ENCODE measurements at places on chromosomes 2 and 18.

- DNase-seq: no peak
These were observed 269.2 kb downstream of the FIGN start for GRCh38 chr2:163466331-163467250.

GRCh38 chr2:164760179-164760578 lies 81.4 kb downstream of the COBLL1 start:
- DNase-seq: no peak

GRCh38 chr2:238380785-238381184 lies 45.9 kb upstream of the ASB1 start:
- no peak for DNase-seq

DNA sequence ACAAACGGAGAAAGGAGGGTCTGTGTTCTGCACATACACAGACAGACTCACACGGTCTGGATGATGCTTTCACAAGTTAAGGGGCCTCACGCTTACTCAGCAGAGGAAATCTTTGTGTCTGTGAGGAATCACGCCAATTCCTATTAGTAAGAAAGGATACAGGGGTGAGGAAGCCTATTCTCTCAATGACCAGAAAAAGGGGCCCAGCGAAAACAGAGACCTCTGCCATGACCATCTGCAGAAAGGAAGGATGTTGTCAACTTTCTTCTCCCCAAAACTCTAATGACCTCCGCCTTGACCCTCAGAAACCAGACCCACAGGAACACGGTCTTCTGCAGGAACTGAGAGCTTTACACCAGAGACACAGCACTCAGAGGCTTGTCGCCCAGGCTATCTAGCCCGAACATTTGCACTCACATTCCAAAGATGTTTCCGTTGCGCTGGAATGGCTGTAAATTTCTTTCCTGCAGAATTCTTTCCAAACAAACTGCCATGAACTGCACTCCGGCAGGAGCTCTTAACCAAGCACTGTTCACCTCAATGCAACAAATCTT lies 186.3 kb downstream of the TCF4 start:
- no peak for DNase-seq

DNA sequence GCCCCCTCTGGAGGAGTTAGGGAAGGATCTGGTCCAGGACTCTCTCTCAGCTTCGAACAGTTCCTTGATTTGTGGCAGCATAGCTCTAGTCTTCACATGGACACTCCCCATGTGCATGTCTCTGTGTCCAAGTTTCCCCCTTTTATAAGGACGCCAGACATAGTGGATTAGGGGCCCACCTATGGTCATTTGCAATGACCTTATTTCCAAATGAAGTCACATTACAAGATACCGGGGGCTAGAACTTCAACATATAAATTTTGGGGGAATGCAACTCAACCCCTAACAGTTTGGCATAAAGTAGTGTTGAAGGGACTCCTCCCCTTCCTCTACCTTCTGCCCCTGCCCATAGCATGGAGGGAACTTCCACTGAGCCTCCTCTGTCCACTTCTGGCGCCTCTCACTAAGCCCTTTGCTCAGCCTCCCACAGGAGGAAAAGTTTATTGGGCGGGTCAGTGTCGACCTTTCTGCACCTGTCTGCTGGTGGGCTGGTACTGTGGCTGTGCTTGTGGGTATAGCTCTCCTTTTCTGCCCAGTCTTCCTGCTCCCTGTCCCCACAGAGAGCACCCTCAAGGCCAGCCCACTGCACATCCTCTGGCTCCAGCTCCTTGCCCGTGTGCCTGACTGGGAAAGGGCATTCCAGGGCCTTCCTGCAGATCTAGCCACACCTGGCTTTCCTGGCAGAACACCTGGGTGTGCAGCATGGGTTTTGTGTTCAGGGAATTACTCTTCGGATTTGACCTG lies 5.5 kb downstream of the FABP1 start:
- DNase-seq: no peak

DNA sequence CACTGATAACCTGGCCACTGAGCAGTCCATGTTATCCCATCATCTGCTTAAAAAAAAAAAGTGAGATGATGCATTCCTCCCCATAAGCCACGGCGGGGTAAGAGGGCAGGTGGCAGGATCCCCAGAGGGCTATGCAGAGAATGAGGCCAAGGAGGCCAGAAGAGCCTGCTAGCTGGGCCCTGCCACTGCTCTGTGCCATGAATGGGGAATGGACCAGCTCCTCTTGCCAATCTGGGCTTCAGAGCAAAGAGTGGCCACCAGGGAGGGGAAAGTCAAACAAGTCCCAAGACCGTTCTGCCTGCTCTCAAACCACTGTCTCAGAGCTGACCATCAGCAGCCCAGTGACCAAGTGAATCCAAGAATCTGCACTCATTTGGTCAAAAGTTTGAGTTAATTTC lies 202.4 kb downstream of the TWIST2 start:
- no peak for DNase-seq

DNA sequence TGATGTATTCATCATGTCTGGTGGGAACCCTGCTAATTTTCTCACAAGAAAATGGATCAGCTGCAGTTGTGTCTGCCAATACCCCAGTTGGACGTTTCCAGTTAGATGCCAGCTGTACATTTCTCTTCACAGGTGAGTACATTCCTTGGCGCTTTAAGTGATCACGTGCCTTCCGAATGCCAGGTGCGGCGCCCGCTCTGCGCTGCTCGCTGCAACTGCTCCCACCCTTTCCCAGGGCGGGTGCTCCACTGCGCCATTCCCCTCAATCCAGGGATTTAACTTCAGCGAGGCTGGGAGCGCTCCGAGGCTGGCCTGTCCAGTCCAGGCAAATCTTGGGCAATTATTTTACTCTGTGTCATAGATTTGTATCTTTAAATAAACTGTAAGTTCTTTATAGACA lies 225.0 kb upstream of the RAB6C start:
- no peak for DNase-seq

DNA sequence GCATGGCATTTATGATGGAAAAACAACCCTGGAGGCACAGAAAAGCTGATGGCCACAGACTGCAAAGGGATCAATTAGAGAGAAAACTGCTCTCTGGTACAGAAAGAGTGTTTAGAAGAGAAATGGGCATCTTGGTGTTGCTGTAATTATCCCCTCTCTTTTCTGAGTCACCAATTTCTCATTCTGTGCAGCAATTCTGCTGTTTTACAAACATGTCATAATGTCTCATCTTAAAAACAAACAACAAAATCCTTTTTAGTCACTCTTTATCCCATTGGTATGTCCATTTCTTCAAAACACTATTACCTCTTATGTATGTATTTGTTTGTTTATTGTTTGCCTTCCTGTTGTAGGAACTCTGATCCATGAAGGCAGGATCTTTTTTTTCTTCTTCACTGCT lies 73.9 kb upstream of the HK2 start:
- DNase-seq: no peak

- no peak for DNase-seq
These were observed 109.8 kb downstream of the CPO start for GRCh38 chr2:207049122-207049521.

DNA sequence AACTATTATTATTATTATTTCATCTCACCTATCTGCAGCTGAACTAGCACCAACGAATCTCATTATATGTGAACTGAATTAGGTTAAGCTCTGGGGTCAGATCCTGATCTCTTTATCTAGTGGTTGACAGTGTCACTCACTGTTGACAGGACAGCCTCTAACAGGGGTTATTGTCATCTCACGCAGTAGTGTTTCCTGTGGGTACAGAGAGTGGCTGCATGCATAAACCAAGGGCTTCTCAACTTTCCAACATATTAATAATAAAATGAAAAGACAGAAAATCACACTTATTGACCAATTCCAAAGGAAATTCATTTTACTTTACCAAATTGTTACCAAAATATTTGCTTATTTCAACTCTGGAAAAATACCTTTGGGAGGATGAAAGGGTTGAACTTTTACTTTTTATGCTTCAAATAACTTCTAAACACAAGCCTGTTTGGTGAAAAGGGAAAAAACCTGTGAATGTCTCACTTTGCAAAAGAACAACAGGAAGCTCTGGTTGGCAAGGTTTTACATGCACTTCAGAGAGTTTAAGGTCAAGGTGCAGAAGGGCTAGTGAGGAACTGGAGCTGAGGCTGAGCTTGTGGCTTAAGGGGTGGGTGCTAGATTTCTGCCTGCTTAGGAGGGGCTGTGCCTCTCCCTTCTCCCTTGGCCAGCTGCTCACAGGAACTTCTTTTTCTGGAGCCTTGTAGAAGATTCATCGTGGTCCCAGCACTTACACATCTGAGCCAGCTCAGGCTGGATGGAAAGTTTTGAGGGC lies 72.6 kb downstream of the CTAGE1 start:
- no peak for DNase-seq

- peak; percentile 74 for DNase-seq
These were observed 17.5 kb downstream of the STAT1 start for GRCh38 chr2:190996338-190996946.

GRCh38 chr2:40451918-40452605 lies at the start of gene SLC8A1:
SLC8A1 (minus strand) TSS chr2:40452090.
- DNase-seq: no peak

GRCh38 chr2:234631646-234632514 lies 135.0 kb upstream of the ARL4C start:
- DNase-seq: no peak

DNA sequence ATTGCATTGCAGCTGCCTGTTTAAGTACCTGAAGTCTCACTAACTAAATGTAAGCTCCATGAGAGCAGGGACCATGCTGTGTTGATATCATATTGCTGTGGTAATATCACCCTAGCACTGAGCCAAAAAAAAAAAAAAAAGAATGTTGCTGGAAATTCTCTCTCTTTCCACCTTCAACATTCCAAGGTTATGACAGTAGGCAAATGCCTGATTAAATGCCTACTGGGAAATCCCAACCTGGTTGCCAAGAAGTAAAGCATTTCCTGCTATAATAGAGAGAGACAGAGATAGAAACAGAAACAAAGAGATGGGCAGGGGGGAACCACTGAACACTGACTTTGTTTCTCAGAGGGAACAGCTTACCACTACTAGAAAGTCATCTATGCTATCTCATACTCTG lies 1604.2 kb downstream of the LRP1B start:
- no peak for DNase-seq

DNA sequence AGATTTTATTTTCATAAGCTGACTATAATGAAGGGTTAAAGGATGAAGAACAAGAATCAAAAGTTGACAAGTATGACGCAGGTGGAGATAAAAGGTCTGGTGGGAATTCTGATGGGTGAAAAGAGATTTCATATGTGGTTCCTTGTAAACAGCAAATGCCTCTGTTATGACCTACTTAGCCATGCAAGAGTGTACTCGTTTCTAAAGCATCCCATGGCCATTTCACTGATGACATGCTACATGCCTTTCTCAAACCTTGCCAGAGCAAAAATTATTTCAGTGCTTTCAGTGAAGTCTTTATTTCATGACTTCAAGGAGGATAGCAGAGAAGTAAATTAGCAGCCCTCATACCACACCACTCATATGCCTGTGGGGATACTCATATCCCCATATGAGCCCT lies 71.7 kb downstream of the FEZ2 start:
- DNase-seq: no peak

GRCh38 chr2:85394261-85394681 lies 15.9 kb downstream of the CAPG start:
- no peak for DNase-seq

GRCh38 chr2:156457523-156458517 lies 21.6 kb downstream of the GPD2 start:
- no peak for DNase-seq

DNA sequence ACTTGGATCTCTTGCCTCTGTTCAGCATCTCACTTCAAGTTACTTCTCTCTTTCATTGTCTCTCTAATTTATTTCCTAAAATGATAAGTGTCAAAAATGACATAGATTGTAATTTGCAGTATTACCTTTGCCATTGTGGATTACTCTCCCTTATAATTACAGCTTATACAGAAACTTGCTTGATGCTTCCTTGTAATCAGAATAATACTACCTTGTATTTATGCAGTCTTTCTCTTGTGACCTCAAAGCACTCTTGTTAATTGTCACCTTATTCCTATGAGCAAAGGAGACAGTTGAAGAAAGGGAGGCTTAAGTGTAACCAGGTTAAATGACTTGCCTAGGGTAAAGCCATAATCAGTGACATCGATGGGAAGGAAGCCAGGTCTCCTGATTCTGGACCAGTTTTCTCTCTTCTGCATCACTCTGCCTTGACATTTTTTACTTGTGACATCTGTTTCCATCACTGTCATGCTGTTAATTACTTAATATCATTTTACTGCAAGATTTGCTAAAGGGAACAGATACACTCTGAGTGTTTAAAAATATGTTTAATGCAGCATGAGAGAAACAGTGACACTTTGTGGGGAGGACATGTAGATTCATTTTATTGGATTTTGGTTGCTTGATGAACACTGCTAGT lies 388.6 kb downstream of the PARD3B start:
- DNase-seq: no peak

DNA sequence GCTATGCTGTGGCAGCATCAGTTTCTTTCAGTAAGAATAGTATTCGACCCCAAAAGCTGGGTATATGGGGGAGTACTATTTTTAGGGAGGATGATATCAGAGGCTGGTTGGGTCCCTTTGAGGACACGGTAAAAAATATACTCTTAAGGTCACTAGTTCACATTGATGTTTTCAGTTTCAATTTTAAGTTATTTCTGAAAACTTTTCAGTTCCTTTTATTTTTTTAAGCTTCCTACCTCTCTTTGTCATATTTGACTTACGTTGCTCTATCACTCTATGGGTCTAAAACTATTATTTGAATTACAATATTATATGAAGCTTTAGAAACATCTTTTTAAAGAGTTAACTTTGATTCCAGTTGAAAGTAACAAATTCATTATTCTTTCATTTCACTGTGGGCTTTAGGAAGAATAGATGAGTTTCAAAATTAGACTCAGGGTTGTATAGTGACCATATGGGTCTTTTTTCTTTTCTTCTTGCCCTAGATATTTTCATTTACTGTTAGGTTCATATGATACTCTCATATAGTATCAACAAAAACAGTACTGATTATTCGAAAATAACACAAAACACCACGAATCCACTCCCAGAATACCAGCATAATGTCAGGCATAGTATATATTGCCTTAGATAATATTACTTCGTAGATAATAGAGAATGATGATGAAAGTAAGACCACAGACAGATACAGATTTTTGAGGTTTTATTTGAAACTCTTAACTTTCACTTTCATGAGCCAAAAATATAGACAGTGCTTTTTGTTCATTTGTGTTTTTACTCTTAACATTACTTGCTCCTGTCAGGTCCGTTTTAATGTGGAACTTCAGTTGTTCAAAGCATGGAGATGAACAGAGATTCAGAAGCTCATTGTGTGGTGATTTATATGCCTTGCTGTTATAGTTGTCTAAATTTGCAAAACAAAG lies 9.8 kb downstream of the RMDN2 start:
- DNase-seq: peak; percentile 51

DNA sequence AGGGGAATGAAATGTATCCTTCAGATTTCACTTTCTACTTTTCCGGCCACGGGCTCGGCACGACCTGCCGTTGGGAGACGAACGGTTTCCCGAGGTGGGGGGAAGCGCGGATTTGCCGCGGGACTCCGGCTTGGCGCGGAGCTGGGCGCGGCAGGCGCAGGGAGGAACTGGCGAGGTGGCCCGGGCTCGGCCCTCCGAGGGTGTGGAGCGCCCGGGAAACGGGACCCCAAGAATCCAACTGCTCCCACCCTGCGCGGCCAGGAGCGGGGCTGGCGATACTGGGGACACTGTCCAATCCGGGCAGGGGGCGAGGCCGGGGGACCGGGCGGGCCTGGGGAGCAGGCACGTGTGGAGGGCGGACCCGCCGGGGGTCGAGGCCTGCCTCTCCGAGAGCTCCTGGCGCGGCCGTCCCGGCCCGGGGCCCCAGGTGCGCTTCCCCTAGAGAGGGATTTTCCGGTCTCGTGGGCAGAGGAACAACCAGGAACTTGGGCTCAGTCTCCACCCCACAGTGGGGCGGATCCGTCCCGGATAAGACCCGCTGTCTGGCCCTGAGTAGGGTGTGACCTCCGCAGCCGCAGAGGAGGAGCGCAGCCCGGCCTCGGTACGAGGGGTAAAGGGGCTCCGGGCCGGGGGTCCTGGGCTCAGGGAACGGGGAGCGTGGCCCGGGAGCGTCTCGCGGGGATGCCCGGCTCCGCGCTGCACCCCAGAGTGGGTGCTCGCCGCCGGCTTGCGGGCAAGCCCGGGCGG lies at the start of gene ANXA4:
TSS of gene ANXA4 (plus strand) at position 560 of the 747 bp plus-strand sequence. CDS start 39,432 bp downstream, outside the sequence.
- DNase-seq: peak; percentile 46
